ENCODE measurements at places on chromosomes 4 and X. TPM values are rescaled to one million over a fixed set of nuclear protein-coding genes. Genes with fewer than 3 reads are reported as not detected.

DNA sequence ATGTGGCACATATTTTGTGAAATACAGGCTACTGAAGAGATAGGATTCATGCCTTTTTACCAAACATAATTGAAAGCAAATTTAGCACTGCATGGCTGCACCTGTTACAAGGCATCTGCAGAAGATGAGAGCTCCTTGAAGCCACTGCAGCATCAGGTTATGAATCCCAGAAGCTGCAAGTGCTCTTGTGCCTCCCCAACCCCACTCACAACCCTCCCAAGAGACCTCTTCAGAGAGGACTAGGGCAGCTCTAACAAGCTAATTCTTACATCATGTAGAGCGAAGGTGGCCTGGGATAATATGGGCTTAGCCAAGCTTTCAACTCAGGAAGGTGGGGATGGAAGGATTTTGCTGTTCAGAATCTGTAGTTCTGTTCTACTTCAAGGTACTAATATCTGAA is 27.2 kb downstream of the MFAP3L start:
- H3K27ac ChIP-seq, result no peak overlapping the region
- H3K27me3 ChIP-seq, result no peaks in the 10 kb centered on the region
- peaks cover 32% of the 10 kb centered on the region for H3K4me1 ChIP-seq
- no peak overlapping the region for H3K4me3 ChIP-seq
- H3K36me3 ChIP-seq, result no peaks in the 10 kb centered on the region
- DNase-seq, result no peak

- H3K4me3 ChIP-seq, result peak overlapping the region; percentile 92
- no peaks in the 10 kb centered on the region for H3K27me3 ChIP-seq
- peaks cover 43% of the 10 kb centered on the region for H3K4me1 ChIP-seq
- H3K27ac ChIP-seq, result peak overlapping the region; percentile 92
Measured at GRCh38 chr4:74158466-74159142, 686 bp downstream of the MTHFD2L start.

GRCh38 chr4:18935659-18936345 is 914.2 kb upstream of the LCORL start:
- DNase-seq, result peak; percentile 9
- no peak overlapping the region for H3K4me3 ChIP-seq
- H3K4me1 ChIP-seq, result peaks cover 31% of the 10 kb centered on the region
- H3K27me3 ChIP-seq, result no peaks in the 10 kb centered on the region

DNA sequence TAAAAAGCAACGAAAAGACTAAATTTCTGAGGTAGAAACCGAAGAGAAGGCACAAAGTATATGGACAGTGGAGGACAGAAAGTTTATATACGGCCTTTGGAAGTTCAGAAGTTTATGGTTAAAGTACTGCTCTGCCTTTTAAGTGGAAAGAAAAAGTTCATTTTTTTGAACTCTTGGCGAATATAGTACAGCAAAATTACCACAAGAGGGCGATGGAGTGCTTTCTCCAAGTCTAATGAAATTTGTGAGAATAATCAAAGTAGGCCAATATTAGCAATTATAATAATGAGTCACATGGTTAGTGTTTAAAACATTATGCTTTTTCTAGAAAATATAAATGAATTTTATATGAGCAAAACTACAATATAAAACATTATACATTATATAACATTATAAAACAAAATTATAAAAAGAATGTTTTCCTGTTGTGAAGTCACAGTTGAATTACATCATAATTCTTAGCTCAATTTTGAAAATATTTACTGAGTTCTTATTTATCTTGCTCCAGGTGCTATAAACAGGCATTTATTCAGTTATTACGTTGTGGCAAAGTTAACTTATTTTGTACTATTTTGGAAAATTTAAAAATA is 136.2 kb upstream of the BMPR1B start:
- H3K27me3 ChIP-seq, result no peaks in the 10 kb centered on the region
- no peak for DNase-seq
- H3K4me3 ChIP-seq, result no peak overlapping the region
- no peak overlapping the region for H3K27ac ChIP-seq
- H3K36me3 ChIP-seq, result no peaks in the 10 kb centered on the region

GRCh38 chr4:8304827-8305695 is 35.5 kb downstream of the HTRA3 start:
- H3K36me3 ChIP-seq, result no peaks in the 10 kb centered on the region
- H3K4me3 ChIP-seq, result no peak overlapping the region
- peaks cover 8% of the 10 kb centered on the region for H3K27me3 ChIP-seq
- 0 out of 2 replicates have a peak, but pooled peaks cover 3% of the 10 kb centered on the region for H3K4me1 ChIP-seq
- no peak overlapping the region for H3K27ac ChIP-seq
- no peak for DNase-seq

DNA sequence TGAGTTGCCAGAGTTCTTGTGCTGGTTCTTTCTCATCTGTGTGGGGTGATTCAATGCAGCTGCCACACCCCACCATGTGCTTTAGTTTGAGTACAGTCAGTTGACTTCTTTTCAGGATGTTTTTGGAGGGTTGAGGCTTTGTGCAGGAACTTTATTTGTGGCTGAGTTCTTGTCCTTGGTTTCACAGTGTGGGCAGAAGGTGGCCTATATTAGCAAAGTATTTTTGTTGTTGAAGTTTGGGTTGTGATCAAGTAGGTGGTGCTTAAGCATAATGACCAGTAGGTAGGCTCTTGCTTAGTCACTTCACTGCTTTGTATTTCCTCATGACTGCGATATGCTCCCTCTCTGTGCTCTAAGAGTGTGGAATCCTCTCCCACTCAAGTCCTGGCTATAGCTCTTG is 80.3 kb downstream of the ARHGAP24 start:
- H3K27me3 ChIP-seq, result no peaks in the 10 kb centered on the region
- no peaks in the 10 kb centered on the region for H3K4me1 ChIP-seq
- H3K27ac ChIP-seq, result no peak overlapping the region
- H3K36me3 ChIP-seq, result peaks cover 18% of the 10 kb centered on the region

GRCh38 chr4:21982087-21982486 is 33.5 kb upstream of the KCNIP4 start:
- DNase-seq, result no peak
- H3K4me1 ChIP-seq, result peaks cover 8% of the 10 kb centered on the region
- H3K36me3 ChIP-seq, result no peaks in the 10 kb centered on the region
- no peak overlapping the region for H3K27ac ChIP-seq
- H3K27me3 ChIP-seq, result no peaks in the 10 kb centered on the region

DNA sequence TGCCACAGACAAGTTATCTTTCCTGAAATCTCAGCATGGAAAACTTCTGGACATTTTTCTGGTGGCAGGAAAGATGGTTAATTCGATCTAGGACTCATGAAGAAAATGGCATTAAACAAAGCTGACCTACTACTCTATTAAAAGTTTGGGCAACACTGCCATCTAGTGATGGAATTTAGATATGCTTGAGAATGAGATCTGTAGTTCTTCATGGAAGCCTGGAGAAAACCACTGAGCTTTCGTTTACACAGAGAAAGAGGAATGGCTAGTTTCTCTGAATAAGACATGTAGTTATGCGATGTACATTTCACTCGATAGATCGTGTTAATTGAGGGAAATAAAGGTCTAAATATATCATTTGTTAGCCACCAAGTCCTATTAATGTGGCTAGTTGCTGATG is 51.7 kb upstream of the CHRDL1 start:
- DNase-seq, result no peak
- no peaks in the 10 kb centered on the region for H3K27me3 ChIP-seq
- no peaks in the 10 kb centered on the region for H3K4me1 ChIP-seq
- H3K27ac ChIP-seq, result no peak overlapping the region
- H3K4me3 ChIP-seq, result no peak overlapping the region

GRCh38 chrX:123475068-123475724 is 257.7 kb downstream of the THOC2 start:
- H3K4me3 ChIP-seq, result no peak overlapping the region
- no peaks in the 10 kb centered on the region for H3K4me1 ChIP-seq
- H3K36me3 ChIP-seq, result no peaks in the 10 kb centered on the region
- no peak overlapping the region for H3K27ac ChIP-seq
- no peaks in the 10 kb centered on the region for H3K27me3 ChIP-seq

GRCh38 chr4:61507091-61507490 is 307.0 kb downstream of the ADGRL3 start:
- 0 out of 2 replicates have a peak, but pooled peaks cover 2% of the 10 kb centered on the region for H3K4me1 ChIP-seq
- DNase-seq, result no peak
- no peaks in the 10 kb centered on the region for H3K27me3 ChIP-seq

DNA sequence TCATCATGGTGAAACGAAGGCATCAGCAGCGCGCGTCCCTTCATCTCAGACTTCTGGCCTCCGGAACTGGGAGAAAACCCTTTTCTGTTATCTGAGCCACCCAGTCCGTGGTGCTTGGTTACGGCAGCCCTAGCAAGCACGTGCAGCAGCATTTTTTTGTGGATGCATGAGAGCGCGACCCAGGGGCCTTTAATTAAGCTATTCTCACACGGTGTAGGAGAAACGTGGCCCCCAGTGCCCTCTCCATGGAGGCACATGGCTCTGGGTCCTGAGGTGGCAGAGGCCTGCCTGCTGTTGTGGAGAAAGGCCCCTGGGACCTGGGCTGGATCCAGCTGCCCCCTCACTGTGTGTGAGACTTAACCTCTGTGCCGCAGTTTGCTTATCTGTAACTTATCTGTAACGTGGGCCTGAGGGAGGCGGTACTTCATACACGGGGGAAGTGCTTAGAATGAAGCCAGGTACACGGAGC is 9.5 kb downstream of the CLCN4 start:
- no peak for DNase-seq
- no peak overlapping the region for H3K4me3 ChIP-seq

GRCh38 chr4:183183906-183184535 is 85.0 kb downstream of the WWC2 start:
- DNase-seq, result no peak
- H3K27ac ChIP-seq, result peak overlapping the region; percentile 99
- peak overlapping the region; percentile 31 for H3K4me3 ChIP-seq
- no peaks in the 10 kb centered on the region for H3K27me3 ChIP-seq
- peaks cover 81% of the 10 kb centered on the region for H3K4me1 ChIP-seq

GRCh38 chr4:76296286-76296820 is 10.2 kb upstream of the STBD1 start:
- H3K4me1 ChIP-seq, result no peaks in the 10 kb centered on the region
- peaks cover 14% of the 10 kb centered on the region for H3K36me3 ChIP-seq
- DNase-seq, result no peak
- no peak overlapping the region for H3K27ac ChIP-seq
- H3K4me3 ChIP-seq, result no peak overlapping the region

GRCh38 chr4:56817840-56818491 is 3.5 kb downstream of the SPINK2 start:
- peaks cover 42% of the 10 kb centered on the region for H3K27me3 ChIP-seq
- no peak overlapping the region for H3K4me3 ChIP-seq
- H3K27ac ChIP-seq, result no peak overlapping the region
- peaks cover 6% of the 10 kb centered on the region for H3K4me1 ChIP-seq

DNA sequence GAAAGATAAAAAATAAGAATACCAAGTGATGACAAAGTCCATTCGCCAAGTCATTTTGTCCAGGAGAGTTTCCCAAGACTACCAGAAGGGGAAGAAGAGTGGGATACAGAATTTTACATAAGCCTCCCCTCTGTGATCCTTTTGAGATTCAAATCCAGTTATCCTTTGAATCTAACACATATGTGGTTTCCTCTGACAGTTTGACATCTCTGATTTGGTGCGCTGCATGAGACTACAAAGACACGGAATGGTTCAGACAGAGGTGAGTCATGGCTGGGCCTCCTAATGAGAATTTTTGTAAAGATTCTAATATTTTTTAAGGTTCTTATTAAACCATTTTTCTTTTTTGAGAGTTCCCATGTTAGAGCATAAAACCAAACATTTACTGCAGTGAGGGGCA is 38.3 kb downstream of the SLC10A6 start:
- no peaks in the 10 kb centered on the region for H3K27me3 ChIP-seq
- H3K36me3 ChIP-seq, result peaks cover 64% of the 10 kb centered on the region

DNA sequence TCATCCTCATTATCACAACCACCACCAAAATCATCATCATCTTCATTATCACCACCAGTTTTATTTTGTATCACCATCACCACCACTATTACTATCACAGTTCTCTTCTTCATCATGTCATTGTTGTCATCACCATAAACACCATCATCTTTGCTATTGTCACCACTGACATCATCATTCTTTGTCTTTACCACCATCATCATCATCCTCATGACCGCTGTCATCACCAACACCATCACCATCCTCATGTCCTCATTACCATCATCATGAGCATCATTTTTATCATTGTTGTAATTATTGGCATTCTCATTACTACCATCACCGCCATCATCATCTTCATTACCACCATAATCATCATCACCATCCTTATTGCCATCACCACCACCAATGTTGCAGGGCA is 31.4 kb downstream of the EVC start:
- H3K4me1 ChIP-seq, result no peaks in the 10 kb centered on the region
- no peaks in the 10 kb centered on the region for H3K27me3 ChIP-seq
- no peak overlapping the region for H3K27ac ChIP-seq

GRCh38 chr4:13481569-13481968 is 2.6 kb downstream of the RAB28 start:
- peak overlapping the region; percentile 20 for H3K4me3 ChIP-seq
- peaks cover 20% of the 10 kb centered on the region for H3K4me1 ChIP-seq
- H3K27me3 ChIP-seq, result peaks cover 4% of the 10 kb centered on the region
- no peak overlapping the region for H3K27ac ChIP-seq
- H3K36me3 ChIP-seq, result no peaks in the 10 kb centered on the region

GRCh38 chr4:188714501-188714900 is 575.3 kb downstream of the TRIML1 start:
- no peaks in the 10 kb centered on the region for H3K27me3 ChIP-seq
- no peaks in the 10 kb centered on the region for H3K36me3 ChIP-seq
- no peak for DNase-seq

DNA sequence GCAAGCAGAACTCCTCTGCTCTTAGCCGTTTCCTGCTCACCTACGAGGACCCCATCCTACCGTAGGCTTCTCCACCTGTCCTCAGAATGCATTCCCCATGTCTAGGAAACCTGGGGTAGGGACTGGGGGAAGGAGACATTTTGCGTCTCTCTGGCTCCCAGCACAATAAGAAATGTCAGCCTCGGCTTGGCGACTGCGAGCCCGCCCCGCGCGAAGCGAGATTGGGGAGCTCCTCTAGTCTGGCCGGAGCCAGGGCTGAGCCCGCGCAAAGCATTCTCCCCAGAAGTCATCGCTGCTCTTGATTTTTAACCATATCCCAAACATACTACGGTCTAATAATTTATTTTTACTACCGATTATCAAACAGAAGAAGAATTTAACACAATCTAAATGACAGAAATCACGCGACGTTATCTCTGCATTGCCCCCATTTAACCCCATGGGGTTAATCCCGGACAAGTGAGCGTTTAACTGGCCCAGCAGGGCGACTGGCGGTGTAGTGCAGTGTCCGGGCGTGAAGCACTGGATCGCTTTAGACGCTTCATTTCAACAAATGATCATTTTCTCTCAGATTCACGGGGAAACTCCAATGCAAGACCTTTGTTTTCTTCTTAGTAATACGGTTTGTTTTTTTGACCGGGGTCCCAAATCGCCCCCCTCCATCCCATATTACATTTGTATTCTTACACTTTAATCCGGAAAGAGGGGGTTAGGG is 8.0 kb upstream of the PITX2 start:
- peak overlapping the region; percentile 85 for H3K4me3 ChIP-seq
- no peak overlapping the region for H3K27ac ChIP-seq
- no peaks in the 10 kb centered on the region for H3K36me3 ChIP-seq
- peak; percentile 44 for DNase-seq

Gene NSUN7
- total RNA-seq, result 28.9 TPM

Gene USP17L22
- total RNA-seq, result not detected

Gene CCSER1
- 1.1 TPM for total RNA-seq

Gene FHL1
- 43.5 TPM for total RNA-seq

Gene ZNF157
- total RNA-seq, result 1.7 TPM

Gene CYSLTR1
- total RNA-seq, result 0.07 TPM

Gene MXRA5
- total RNA-seq, result 2.8 TPM

Gene FHDC1
- total RNA-seq, result 17.1 TPM

Gene NIPAL1
- total RNA-seq, result 7.2 TPM

Gene HSFX3
- total RNA-seq, result not detected

Gene SCML2
- 12.8 TPM for total RNA-seq

Gene NLRP2B
- not detected for total RNA-seq

Gene PPP4R3C
- not detected for total RNA-seq

Gene NUDT10
- total RNA-seq, result 17.7 TPM
